T-cell (primary cell): ENCODE measurements at places on chromosomes 1 and 21. TPM values are rescaled to one million over a fixed set of nuclear protein-coding genes. Genes with fewer than 3 reads are reported as not detected.

GRCh38 chr21:44700101-44701022 is 3.4 kb downstream of the KRTAP10-12 start:
- H3K27me3 ChIP-seq = peaks cover 88% of the 10 kb centered on the region
- H3K27ac ChIP-seq = no peak overlapping the region

DNA sequence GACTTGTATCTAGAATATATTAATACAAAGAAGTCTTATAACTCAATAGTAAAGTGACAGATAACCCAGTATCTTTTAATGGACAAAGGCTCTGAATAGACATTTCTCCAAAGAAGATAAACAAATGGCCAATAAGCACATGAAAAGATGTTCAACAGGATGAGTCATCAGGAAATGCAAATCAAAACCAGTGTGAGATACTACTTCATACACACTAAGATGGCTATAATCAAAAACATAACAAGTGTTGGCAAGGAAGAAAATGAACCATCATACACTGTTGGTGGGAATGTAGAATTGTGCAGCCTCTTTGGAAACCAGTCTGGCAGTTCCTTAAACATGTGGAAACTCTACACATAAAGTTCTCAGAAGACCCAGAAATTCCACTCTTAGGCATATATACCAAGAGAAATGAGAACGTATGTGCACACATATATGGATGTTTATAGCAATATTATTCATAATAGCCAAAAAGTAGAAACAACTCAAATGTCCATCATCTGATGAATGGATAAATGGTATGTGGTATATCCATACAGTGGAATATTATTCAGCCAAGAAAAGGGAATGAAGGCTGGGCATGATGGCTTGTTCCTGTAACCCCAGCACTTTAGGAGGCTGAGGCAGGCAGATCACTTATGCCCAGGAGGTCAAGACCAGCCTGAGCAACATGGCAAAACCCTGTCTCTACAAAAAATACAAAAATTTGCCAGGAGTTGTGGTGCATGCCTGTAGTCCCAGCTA is 9.9 kb upstream of the MPL start:
- no peak for DNase-seq
- H3K4me1 ChIP-seq = peaks cover 7% of the 10 kb centered on the region
- no peaks in the 10 kb centered on the region for H3K36me3 ChIP-seq
- no peak overlapping the region for H3K27ac ChIP-seq

- no peak for DNase-seq
- H3K27ac ChIP-seq = no peak overlapping the region
- peaks cover 5% of the 10 kb centered on the region for H3K4me1 ChIP-seq
- no peaks in the 10 kb centered on the region for H3K36me3 ChIP-seq
- no peaks in the 10 kb centered on the region for H3K27me3 ChIP-seq
These were observed 4.7 kb upstream of the PFKL start for GRCh38 chr21:44295163-44295573.

GRCh38 chr1:155126556-155127104 is 1.0 kb upstream of the EFNA1 start:
- no peaks in the 10 kb centered on the region for H3K27me3 ChIP-seq
- no peaks in the 10 kb centered on the region for H3K36me3 ChIP-seq
- no peak overlapping the region for H3K27ac ChIP-seq
- peaks cover 11% of the 10 kb centered on the region for H3K4me1 ChIP-seq
- peak; percentile 38 for DNase-seq

DNA sequence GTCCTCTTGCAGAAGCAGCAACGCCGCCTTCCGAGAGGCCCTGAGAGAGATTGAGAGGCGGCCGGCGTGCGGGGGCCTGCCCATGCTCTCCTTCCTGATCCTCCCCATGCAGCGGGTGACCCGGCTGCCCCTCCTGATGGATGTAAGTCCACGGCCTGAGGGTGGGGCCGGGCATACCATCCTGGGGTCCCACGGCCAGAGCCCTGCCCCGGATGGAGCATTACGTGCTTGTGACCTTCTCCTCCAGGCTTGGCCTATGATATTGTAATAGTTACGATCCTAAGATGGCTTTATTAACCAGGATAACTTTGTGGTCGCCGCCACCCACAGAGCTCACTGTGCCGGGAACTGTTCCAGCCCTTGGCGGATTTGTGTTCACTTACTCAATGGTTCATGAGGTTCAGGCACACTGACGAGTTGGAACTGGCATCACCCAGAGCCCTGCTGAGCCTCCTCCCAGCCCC is 18.9 kb downstream of the ARHGEF16 start:
- no peaks in the 10 kb centered on the region for H3K4me1 ChIP-seq
- DNase-seq = no peak
- H3K36me3 ChIP-seq = no peaks in the 10 kb centered on the region
- H3K27ac ChIP-seq = no peak overlapping the region
- H3K4me3 ChIP-seq = no peak overlapping the region
- peaks cover 25% of the 10 kb centered on the region for H3K27me3 ChIP-seq

DNA sequence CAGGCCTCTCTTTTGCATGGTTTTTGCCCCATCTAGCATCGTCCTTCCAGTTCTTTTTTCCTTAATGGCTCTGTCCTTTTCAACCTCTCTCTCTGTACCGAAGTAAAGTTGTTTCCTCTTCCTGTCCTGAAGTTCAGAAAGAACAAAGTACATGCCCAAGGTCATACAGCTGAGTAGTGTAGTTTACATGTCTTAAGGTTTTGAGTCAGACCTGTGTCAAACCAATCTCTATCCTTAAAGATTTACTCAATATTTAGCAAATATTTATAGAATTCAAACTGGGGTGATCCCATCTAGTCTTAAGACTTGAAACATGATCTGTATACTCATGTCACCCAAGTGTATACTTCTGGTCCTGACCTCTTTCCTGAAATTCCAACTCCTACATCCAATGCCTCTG is 118.7 kb upstream of the SGIP1 start:
- H3K36me3 ChIP-seq = no peaks in the 10 kb centered on the region
- DNase-seq = no peak
- no peak overlapping the region for H3K4me3 ChIP-seq
- no peak overlapping the region for H3K27ac ChIP-seq
- no peaks in the 10 kb centered on the region for H3K27me3 ChIP-seq

GRCh38 chr1:216200941-216201340 is 222.3 kb downstream of the USH2A start:
- H3K36me3 ChIP-seq = no peaks in the 10 kb centered on the region
- H3K4me3 ChIP-seq = no peak overlapping the region
- no peak for DNase-seq
- no peak overlapping the region for H3K27ac ChIP-seq
- H3K4me1 ChIP-seq = no peaks in the 10 kb centered on the region

DNA sequence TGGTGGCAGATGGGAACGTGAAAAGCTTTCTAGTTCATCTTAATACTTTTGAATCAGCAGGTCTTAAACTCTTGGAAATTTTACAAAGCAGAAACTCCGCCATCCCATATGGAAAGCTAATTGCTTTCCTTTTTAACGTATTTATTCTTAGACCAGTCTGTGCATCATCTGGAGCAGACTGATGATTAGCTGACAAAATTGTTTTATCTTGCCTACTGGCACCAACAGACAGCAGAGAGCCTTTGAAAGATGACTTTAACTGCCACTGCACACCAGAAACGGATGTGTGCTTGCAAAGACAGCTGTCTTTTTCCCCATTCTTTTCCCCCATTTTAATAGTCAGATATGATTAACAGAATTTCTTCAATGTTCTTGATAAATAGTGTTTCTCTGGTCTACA is 97.0 kb downstream of the PLD5 start:
- no peak overlapping the region for H3K4me3 ChIP-seq
- DNase-seq = no peak
- no peak overlapping the region for H3K27ac ChIP-seq
- H3K4me1 ChIP-seq = no peaks in the 10 kb centered on the region
- no peaks in the 10 kb centered on the region for H3K36me3 ChIP-seq

DNA sequence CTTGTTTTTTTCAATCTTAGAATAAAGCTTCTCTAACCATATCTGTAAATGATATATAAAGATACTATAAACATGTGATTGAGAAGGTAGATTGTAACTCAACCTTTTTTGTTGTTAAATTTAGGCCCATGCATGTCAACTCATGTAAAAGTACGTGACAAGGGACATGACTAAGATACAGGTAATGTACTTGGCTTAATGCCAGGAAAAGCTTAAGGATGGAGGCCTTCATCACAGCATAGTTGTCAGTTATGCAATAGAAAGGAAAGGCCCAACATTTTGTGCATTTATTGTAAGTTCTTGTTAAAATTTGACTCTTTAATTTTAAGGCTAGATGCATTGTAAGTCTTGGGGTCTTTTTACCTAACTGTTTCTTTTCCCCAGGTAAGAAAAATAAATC is 305.1 kb downstream of the LTN1 start:
- H3K27me3 ChIP-seq = no peaks in the 10 kb centered on the region
- H3K36me3 ChIP-seq = no peaks in the 10 kb centered on the region
- H3K4me3 ChIP-seq = no peak overlapping the region

DNA sequence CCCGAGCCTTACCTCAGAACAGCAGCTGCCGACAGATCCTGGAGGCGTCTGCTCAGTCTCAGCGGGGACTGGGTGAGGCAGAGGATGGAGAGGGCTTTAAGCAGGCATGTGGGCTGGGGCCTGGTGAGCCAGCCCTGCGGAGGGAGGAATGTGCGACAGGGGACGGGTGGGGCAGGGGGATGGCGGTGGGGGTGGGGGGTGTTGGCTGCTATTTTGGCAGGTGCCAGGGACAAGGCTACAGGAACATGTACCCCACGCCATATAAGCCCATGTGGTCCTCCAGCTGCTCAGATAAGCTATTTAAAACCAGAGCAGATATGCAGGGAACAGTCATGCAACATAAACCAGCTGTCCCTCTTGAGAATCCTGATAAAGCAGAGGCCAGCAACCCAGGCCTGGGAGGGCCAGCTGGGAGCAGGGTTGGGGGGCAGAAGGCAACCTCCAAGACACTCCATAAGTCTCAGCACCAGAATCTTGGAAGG is at the start of gene TNNT2:
TSS of gene TNNT2 (minus strand) at position 70 of the 482 bp plus-strand sequence. CDS start 4,426 bp downstream, outside the sequence.
- H3K27me3 ChIP-seq = peaks cover 45% of the 10 kb centered on the region
- no peaks in the 10 kb centered on the region for H3K36me3 ChIP-seq
- no peak within 1 kb of the TSS for H3K4me3 ChIP-seq
- H3K27ac ChIP-seq = no peak within 1 kb of the TSS
- no peaks in the 10 kb centered on the region for H3K4me1 ChIP-seq

DNA sequence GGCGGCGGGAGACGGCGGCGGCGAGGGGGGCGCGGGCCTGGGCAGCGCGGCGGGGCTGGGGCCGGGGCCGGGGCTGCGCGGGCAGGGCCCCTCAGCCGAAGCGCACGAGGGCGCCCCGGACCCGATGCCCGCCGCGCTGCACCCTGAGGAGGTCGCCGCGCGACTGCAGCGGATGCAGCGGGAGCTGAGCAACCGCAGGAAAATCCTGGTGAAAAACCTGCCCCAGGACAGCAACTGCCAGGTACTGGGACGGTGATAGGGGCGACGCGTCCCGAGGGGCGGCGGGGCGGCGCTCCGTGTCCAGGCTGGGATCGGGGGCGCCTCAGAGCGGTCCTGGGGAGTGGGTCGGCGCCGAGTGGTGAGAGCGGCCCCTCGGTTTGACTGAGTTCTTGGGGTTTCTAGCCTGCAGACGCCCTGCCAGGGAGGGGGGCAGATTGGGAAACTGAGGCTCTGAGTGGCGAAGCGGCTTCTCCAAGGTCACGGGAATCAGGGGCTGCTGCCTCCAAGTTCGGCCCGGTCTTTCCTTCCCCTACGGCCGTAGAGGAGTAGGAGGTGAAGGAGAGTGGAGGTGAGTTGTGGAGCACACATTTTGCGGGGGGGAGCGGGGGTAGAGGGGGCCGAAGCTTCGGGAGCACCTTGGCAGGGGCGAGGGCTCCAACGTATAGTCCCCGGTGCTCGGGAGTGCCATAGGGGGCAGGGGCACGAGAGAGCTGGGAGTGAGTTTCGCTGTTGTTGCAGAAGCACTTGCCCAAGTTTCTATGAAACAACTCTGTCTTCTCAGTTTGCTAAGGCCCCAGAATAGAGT is 508 bp downstream of the RAVER2 start:
- H3K27me3 ChIP-seq = no peaks in the 10 kb centered on the region
- DNase-seq = peak; percentile 1
- peak overlapping the region; percentile 72 for H3K4me3 ChIP-seq
- H3K4me1 ChIP-seq = peaks cover 13% of the 10 kb centered on the region

- H3K4me3 ChIP-seq = no peak overlapping the region
- no peaks in the 10 kb centered on the region for H3K4me1 ChIP-seq
- no peak overlapping the region for H3K27ac ChIP-seq
- DNase-seq = no peak
- no peaks in the 10 kb centered on the region for H3K27me3 ChIP-seq
These were observed 37.8 kb downstream of the TTC13 start for GRCh38 chr1:230940848-230941247.

DNA sequence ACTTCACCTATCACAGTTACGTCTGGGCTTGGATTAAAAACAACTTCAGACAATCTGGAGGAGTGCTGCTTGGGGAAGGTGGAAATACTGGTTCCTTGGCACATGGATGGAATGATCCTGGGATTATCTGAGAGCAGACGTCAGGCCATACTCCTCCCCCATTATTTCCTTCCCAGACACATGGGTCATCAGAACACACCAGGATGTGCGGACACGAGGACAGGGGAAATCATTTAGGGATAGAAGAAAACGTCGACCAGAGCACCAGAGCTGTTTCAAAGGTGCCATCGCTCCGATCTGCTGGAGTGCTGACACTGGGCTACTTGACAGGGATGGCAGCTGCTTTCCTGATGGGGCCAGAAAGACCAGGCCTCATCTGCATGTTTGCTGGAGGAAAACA is 31.8 kb upstream of the ANGPTL7 start:
- no peak overlapping the region for H3K27ac ChIP-seq
- no peak for DNase-seq
- no peak overlapping the region for H3K4me3 ChIP-seq
- no peaks in the 10 kb centered on the region for H3K4me1 ChIP-seq

GRCh38 chr1:38929476-38929875 is 12.2 kb downstream of the RHBDL2 start:
- no peaks in the 10 kb centered on the region for H3K36me3 ChIP-seq
- H3K4me1 ChIP-seq = no peaks in the 10 kb centered on the region
- no peak overlapping the region for H3K27ac ChIP-seq
- DNase-seq = no peak
- no peak overlapping the region for H3K4me3 ChIP-seq
- H3K27me3 ChIP-seq = no peaks in the 10 kb centered on the region

DNA sequence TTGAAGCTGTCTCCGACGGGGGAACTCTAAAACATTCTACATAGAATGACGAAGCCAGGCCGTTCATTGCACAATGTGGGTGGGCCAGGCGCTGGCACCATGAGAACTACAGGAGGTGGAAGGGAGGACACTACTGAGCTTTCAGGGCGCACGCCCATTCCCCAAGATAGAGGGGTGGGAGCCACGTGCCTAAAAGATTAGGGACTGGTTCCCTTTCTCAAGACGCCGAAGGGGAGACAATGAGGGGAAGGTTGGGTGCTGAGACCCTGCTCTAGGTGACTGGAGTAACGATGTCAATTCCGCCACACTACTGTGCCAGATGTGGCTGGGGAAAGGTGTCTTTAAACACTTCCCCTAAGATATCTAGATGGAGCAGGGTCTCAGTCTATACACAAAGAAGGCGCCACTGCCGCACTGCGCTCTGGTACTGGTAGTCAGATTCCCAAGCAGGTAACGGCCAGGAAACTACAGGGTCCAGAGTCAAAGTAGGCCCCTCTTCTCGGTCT is 782 bp downstream of the CSDE1 start:
- H3K27me3 ChIP-seq = no peaks in the 10 kb centered on the region
- H3K36me3 ChIP-seq = no peaks in the 10 kb centered on the region
- DNase-seq = no peak
- H3K4me3 ChIP-seq = peak overlapping the region; percentile 99
- H3K27ac ChIP-seq = peak overlapping the region; percentile 100

CCDC30 gene
- 5.4 TPM for total RNA-seq

OR2T11 gene
- total RNA-seq = not detected

EDN2 gene
- not detected for total RNA-seq

TFF1 gene
- not detected for total RNA-seq

ETV3L gene
- not detected for total RNA-seq

LCA5L gene
- total RNA-seq = not detected

KRTAP12-2 gene
- total RNA-seq = not detected

KRTAP10-12 gene
- total RNA-seq = not detected

KRTAP11-1 gene
- not detected for total RNA-seq
